ENCODE measurements at places on chromosomes 12 and 14.

GRCh38 chr14:35332517-35333263, 40.5 kb downstream of the PSMA6 start:
- no peak for DNase-seq

- no peak for DNase-seq
Measured at GRCh38 chr12:22380031-22380430, 45.5 kb upstream of the ST8SIA1 start.

DNA sequence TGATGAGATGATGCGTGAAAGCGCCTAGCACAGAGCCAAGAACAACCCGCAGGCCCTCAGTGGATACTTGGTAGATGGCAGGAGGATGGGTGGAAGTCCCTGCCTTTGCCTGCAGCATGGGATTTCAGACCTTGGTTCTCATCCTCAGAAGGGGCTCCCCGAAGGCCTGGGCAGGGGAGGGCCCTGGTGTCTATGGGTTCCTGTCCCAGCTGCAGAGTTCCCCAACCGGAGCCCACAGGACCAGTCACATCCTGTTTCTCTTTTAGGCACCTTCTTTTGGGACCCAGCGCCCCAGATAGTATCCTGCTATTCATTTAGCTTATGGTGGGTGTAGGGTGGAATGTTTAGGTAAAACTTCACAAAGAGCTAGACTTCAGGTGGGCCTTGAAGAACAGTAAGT, 55.5 kb downstream of the CALM1 start:
- DNase-seq: no peak

DNA sequence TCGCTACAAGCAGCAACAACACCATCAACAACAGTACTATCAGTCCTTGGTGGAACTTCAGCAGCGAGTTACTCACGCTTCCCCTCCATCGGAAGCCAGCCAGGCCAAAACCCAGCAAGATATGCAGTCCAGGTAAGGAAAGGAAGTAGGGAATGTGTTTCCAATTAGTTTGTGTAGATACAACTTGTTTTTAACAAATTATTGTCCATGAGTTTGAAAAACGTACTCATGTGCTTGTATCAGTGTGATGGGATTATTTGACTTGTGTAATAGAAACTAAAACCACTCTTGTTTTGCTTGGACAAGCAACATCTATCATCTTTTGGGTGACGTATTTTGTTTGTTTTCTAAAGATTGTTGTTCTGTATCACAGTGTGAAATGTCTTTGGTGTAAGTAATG, 137.9 kb downstream of the NAV3 start:
- no peak for DNase-seq

DNA sequence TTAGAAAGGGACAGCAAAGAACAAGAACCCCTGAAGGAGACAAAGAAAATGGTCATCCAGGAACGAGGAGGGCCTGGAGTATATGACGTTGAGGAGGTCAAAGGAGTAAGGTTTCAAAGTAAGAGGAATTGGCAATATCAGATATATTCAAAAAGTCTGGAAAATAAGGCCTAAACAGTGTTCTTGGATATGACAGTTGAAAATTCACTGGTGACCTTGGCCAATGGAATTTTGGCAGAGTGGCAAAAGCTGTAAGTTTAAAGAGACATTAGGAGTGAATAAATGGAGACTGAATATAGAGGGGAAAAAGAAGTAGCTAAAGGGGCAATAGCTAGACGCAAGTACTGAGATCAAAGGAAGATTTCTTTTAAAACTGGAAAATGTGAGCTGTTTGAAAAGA, 4.1 kb upstream of the ACTN1 start:
- DNase-seq: no peak

DNA sequence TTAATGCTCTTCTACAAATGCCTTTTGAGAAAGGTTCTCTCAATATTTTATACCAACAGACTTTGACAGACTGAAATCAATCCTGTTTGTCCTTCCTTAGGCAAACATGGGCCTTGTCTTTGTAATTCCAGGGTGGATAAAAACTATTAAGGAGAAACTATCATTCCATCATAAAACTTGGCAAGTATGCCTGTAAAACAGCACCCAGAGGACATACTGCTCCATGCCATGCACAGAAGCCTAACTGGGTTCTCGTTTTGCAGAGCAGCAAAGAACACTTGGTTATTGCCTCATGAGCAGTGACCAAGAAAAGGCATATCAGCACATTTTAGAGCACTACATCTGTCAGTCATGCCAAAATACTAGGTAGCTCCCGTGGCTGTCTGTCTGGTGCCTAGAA, 33.8 kb upstream of the PTGDR start:
- no peak for DNase-seq

All from AG08396 (cell line).